Uterus (tissue), 4 donors: ENCODE measurements at places on chromosomes 7 and 10. TPM values are rescaled to one million over a fixed set of nuclear protein-coding genes. Genes with fewer than 3 reads are reported as not detected.
A peak's percentile ranks its signal among the peaks of the same experiment; 100 is the strongest.

GRCh38 chr10:109173937-109174336 is 749.4 kb downstream of the XPNPEP1 start:
- no peak for DNase-seq

DNA sequence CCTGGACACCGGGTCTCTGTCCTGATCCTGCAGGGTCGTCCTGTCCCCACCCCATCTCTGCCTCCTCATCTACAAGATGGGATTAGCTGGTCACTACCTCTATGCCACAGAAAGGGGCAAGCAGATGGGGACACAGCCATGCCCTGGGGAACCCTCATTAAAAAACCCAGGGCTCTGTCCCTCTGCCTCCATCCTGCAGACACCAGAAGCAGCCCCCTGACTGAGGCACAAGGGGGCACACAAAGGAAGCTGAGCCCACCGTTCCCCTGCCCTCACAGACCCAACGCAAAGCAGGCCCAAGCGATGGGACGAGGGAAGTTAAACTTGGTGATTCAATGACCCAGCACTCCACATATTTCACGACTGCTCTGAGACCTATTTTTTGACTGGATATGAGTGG is 142.4 kb downstream of the TCERG1L start:
- DNase-seq = no peak

DNA sequence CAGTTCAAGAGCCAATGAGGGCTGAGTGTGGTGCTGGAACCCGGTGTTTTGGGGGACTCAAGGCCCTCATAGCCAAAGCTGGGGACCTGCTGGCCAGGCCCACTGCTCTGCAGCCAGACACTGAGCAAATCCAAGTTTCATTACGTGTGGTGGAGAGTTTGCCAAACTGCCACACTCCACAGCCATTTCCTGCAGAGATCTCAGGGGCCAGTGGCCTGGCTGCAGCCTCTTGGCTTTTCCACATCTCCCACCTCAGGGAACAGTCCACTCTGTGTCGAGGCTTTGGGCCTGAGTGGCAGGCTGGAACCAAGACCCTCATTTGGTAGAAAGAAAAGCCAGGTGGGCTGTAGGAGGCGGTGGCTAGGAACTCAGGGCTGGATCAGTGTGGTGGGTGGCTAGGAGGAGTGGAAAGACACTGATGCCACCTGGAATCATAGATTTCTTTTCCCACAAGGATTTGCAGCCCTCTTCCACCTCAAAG is 3.2 kb downstream of the HOXA11 start:
- peak; percentile 47 for DNase-seq

ZNF12 gene
- total RNA-seq = 34.2 TPM

LGI1 gene
- not detected for total RNA-seq

GRCh38 chr10:3805201-3805790 is 20.3 kb upstream of the KLF6 start:
- no peak for DNase-seq

GRCh38 chr7:80478683-80479082 is 33.2 kb downstream of the GNAT3 start:
- DNase-seq = no peak

- no peak for DNase-seq
Measured at GRCh38 chr7:33040803-33041516, 21.6 kb downstream of the NT5C3A start.

DNA sequence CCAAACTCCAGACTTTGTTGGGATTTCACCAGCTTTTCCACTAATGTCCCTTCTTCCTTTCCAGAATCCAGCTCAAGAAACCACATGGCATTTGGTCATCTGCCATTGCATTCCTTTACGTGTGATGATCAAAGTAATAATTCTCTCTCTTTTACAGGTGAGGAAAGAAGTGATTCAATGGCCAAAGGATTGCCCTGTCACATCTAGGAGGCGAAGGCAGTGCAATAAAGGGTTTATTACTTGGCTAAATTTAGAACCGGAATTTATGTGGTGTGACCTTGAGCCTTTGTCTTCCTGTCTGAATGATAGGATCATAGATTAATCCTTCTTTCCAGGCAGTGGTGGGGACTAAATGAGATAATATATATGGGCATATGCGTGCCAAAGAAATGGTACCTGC is 58.3 kb upstream of the COBL start:
- DNase-seq = no peak

GRCh38 chr10:119335671-119336353 is 128.4 kb downstream of the GRK5 start:
- DNase-seq = no peak

- DNase-seq = no peak
Measured at GRCh38 chr10:124704428-124705380, 39.5 kb downstream of the FAM53B start.

TAS2R41 gene
- 3.3 TPM for total RNA-seq

- DNase-seq = no peak
Measured at GRCh38 chr10:119507115-119507514, 35.4 kb downstream of the RGS10 start.

- DNase-seq = no peak
Measured at GRCh38 chr7:30320392-30320791, 36.0 kb downstream of the ZNRF2 start.

- DNase-seq = no peak
Measured at GRCh38 chr7:129147731-129148130, 3.2 kb downstream of the TSPAN33 start.

LRMDA gene
- total RNA-seq = 1.5 TPM

DNA sequence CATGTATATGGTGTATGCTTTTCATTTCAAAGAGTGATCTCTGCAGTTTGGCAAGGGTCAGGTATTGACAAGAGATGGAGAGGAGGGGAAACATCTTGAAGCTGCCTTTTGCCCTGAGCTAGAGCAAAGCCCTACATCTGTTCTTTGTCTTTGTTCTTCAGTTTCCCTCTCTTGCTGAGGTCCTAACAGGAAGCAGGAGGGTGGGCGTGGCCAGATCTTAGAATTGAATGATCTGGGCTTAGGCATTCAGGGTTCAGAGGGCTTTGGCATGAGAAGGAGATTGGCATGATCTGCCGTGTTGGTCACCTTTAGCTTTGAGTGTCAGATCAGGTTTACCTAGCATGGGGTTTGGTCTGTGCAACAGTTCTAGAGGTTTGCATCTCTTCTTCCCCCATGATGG is 41.3 kb downstream of the LRMDA start:
- no peak for DNase-seq

DNA sequence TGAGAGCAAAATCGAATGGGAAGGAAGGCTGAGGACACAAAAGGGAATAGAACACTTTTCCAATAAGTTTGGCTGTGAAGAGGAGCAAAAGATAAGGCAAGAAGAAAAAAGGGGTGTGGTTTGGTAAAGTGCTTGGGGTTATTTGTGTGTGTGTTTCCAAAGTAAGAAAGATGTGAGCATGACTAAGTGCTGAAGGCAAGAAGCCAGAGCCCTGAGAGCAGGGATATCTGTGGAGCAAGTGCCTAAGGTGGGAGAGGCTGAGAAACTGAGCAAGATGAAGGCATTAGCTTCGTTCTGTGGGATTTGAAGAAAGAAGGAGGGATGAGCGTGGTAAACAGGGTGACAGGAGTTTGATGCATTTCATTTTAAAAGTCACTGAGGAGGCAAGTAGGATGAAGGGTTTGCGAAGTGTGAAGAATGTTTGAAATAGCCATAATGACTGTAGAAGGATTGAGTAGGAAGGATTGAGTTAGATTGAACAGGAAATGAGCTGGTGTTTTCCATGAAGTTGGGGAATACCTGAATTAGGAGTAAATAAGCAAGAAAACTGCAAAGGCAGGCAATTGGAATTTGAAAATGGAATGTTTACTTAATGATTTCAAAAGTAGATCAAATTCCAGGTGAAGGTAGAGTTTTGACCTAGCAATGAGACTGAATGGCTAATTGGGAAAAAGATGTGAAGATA is 19.9 kb upstream of the SP4 start:
- no peak for DNase-seq

DNA sequence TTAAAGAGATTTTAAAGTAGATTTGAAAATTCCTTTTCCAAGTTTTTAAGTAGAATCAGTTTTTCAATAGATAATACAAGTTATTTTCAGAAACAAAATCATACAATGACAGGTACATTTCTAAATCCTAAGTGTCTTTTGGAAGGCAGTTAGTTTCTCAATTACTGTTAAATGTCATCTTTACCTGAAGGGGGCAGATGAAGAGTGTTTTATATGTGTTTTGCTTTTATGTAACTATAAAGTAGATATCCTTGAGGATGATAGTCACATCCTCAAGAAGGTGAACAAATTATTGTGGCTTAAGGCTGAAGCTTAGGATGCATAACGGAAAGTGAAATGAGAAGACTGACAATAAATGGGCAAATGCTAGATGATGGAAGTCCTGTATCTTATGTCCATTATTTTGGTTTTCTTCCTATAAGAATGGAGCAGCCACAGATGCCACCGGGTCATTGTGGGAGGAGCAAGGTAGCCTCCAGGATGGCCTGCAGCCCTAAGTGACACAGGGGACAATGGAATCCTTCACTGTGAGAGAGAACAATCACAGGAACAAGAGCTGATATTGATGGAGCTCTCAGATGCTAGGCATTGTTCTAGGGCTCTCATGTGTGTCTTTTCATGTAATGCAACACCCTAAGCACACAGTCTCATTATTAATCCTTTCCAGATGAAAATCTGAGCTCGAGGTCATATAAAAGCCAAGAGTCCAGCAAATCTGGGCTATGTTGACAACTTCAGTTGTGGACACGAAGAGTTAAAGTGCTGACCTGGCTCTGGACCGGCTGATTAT is 14.1 kb upstream of the MKX start:
- DNase-seq = no peak

DNA sequence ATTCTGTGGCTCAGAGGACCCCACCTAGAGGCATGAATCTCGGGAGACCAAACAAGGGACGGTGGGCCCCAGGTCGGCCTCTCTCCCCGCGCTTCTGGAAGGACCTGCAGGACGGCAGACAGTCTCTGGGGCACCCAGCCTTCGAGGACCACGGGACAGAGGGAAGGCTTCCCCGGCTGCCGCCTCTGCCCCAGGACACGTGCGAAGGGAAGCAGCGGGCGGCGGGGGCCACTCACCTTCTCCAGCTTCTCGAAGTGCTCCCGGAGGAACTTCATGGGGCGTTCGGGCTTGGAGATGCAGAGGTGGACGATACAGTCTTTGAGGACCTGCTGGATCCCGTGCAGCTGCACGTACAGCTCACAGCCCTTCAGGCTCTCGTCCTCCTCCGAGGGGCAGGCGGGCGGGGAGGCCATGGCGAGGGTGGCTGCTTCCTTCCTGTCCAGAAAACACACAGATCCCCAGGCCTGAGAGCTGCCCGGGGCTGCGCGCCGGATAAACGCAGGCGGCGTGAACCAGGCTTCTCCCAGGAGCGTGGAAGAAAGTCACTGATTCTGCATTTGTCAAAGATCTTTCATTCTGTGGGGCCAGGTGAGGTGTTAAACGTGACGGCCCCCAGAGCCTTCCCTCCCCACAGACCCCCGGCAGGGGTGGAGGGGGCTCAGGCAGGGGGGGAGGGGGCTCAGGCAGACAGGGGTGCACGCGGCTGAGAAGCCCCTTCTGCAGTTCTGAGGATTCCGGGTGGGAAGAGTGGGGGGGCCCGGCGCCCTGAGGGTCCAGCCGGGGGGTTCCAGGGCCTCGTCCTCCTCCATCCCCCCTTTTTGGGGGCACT is 15.2 kb upstream of the DNAAF5 start:
- DNase-seq = peak; percentile 39

IKZF1 gene
- 9.2 TPM for total RNA-seq

- DNase-seq = no peak
Measured at GRCh38 chr7:7765422-7765821, 47.0 kb upstream of the RPA3 start.

DNA sequence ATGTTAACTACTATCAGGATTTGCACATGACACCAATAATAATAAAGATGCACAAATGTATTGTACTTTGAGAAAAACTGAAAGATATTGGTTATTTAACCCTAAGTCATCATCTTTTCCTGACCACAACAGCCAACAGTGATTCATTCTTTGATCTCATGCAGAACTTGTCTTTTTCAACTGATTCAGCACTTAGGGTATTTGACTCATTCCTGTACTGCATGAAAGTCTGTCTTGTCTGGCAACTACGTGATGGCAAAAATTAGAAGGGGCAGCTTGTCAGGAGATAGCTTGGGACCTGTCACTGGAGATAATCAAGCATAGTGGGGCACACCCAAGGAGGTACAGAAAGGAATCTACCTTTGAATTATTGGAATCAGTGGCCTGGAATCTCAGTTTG is 77.8 kb upstream of the LRRC17 start:
- DNase-seq = no peak

VIPR2 gene
- 5.6 TPM for total RNA-seq

DNA sequence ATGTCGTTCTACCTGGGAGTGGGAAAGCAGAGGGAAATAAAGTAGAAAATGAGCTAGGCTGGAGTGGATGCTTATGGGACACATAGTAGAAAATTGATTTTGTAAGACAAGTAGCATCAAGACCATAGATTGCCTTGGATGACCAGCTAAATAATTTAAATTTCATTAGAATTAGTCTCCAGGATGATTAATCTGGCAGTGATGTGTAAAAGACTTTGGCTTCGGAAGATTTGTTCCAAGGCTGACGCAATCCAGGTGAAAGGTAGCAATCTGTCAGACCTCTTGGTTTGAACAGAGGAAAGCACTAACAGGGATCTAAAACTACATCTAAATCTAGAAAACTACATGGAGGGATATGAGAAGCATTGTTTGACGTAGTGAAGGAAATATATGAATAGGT is 236.5 kb downstream of the ARL4A start:
- DNase-seq = no peak

GRCh38 chr7:50272808-50273207 is 31.7 kb upstream of the IKZF1 start:
- no peak for DNase-seq

CLEC2L gene
- 0.43 TPM for total RNA-seq

DNA sequence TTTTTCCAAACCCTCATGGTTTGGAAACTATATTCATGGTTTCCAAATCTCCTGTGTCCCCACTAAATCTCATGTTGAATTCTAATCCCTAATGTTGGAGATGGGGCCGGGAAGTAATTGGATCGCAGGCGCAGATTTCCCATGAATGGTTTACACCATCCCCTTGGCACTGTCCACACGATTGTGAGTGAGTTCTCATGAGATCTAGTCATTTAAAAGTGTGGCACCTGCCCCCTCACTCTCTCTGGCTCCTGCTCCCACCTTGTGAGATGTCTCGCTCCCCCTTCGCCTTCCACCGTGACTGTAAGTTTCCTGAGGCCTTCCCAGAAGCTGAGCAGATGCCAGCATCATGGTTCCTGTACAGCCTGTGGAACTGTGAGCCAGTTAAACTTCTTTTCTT is 3.3 kb upstream of the MTPAP start:
- no peak for DNase-seq

DNA sequence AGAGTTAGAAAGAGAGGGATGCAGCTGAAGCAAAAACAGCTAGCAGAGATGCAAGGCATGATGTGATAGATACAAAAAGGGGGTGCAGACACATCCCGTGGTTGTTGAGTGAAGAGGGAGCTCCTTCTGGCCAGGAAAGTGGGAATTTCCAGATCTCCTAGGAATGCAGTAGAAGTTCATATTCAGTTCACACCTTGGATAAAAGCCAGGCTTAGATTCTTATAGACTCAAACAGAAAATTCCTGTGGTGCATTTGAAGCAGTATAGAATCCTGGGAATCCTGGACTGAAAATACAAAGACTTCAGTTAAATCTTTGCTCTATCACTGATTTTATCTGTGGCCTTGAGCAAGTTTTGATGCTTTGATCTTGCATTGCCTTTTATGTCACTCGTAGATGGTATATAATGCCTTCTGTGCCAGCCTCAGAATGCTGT is 33.9 kb downstream of the SGPL1 start:
- no peak for DNase-seq

EPDR1 gene
- total RNA-seq = 23.2 TPM
